ENCODE measurements at places on chromosomes 3 and 15.

DNA sequence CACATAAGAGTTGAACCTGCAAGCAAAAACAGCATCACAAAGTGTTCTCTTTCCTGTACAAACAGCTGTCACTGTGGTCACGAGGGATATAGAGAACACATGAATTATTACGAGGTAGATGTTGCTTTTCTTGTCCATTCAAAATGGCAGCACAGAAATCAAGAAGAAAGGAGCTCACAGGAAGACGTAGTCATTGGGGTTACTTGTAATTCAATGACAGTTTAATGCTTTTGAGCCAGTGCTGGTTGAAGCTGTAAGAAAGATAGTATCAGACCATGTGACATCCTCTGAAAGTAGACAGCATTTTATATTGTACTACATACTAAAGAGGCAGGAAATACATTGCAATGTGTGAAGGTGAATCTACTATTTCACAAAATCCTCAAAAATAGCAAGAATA lies 140.4 kb downstream of the ABI3BP start:
- no peak for DNase-seq

DNA sequence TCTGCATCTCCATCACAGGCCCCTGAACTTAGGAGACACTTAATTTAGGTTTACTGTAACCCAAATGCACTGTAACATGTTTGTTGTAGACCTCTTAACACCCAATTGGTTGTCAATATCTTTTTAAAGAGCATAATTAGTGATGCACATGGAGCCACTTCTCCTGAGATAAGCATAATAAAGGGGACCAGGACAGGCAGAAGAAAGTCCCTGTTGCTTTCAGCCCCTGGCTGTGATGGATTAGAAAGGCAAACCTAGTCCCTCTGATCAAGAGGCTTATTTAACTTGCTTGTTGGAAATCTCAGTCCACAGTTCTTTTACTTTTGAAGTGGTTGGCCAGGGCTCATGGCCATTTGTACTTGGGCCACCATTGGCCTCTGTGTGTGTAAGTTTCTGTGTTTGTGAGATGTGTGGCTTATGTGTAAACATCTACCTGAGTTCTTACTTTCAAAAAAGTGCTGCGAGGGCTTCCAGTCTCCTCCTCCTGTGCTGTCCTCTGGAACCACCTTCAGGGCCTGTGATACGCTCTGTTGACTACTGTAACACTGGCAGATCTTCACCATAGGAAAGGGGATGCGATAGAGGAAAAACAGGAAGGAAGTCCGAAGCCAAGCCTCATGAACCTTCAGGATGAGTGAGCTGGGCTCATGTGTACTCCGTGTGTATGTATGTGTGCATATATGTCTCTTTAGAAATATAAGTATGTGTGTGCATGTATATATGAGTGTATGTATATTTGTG lies 136.2 kb downstream of the EPHB1 start:
- DNase-seq: no peak

GRCh38 chr15:101046826-101047225 lies 127.7 kb downstream of the LRRK1 start:
- no peak for DNase-seq

DNA sequence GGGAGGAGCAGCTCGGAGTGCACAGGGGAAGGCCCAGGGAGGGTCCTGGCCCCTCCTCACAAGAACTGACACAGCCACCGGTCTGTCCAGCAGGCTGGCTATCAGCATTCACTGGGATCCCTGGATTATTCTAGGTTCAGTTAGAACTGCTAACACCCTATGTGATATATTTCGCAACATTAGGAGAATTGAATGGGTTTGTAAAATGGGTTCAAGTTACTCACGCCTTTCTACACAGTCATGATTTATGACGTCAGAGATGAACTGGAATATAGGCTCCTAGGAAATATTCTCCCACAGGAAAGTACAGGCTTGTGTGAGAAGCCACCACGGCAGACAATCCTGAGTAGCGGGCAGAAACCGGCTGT lies 969 bp upstream of the BSN start:
- DNase-seq: peak; percentile 20

GRCh38 chr3:150421799-150422548 lies 13.9 kb downstream of the TSC22D2 start:
- DNase-seq: no peak

DNA sequence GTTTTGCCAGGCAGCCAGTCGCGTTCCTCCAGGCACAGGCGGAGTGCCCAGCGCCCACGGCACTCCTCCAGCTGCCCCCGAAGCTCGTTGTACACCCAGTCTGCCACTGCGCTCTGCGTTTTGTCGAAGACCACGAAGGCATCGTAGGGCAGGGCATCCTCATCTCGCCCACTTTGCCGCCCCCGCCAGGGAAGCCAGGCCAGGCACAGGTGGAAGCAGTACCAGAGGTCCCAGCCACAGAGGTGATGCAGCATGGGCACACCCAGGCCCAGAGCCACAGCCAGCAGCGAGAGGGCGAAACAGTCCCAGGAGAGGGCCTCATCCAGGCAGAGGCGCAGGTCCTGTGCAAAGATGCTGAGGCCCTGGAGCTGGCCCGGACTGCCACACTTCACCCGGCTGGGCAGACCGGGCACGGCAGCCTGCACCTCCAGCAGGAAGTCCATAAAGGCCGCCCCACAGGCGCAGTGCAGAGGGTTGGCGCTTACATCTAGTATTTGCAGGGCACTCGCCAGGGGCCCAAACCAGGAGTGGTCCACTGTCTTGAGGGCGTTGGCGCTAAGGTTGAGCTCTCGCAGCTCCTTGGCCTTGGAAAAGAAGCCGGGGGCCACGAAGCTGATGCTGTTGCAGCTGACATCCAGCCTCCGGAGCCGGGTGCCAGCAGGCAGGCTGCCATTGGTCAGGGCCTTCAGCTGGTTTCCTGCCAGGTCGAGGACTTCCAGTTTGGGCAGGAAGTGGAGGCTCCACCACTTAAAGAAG lies 3.7 kb downstream of the TLR9 start:
- no peak for DNase-seq

GRCh38 chr3:61565569-61565968 lies 4.2 kb downstream of the PTPRG start:
- DNase-seq: no peak

GRCh38 chr3:123877965-123878364 lies 6.2 kb downstream of the MYLK start:
- no peak for DNase-seq

DNA sequence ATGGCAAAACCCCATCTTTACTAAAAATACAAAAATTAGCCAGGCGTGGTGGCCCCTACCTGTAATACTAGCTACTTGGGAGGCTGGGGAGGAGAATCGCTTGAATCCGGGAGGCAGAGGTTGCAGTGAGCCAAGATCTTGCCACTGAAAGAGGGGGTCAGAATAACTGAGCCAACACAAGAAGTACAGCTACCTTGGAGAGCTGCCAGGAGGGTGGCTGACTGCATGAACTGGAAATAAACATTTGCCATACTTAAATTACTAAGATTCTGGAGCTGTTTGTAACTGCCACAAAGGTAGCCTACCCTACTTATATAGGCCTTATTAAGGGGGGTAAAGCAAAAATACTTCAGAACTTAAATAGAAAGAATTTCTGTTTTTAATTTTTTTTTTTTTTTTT lies 15.4 kb upstream of the PIK3CB start:
- peak; percentile 56 for DNase-seq

- DNase-seq: peak; percentile 91
These were observed 14.4 kb downstream of the RNU5B-1 start for GRCh38 chr15:65318870-65319356.

DNA sequence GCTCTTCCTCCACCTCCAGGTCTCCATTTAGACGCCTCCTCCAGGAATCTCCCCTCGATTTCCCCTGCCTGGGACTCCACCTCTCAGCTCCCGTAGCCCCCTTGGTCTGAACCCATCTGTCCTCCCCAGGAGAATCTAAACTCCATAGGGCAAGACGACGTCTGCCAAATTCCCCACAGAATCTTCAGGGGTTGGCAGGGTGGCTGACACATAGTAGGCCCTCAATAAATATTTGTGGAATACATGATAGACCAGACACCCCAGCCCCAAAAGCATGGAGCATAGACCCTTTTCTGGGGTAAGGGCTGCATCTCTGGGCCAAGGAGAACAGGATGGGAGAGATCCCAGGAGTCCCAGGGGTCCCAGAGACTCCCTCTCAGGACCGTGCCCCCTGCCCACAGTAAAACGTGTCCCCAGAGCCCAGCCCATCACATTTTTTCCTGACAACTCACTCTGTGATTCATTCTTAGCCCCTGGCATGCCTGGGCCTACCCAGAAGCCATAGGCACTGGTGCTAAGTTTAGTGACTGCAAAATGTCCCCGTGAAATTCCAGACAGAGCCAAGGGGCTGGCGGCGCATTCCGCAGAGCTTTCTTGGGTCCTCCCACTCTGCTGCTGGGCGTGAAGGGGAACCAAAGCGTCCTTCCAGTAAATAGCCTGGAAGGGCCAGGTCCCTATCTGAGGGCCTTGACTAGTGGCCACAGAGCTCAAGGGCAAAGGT lies 78.0 kb upstream of the SLC6A6 start:
- peak; percentile 26 for DNase-seq

DNA sequence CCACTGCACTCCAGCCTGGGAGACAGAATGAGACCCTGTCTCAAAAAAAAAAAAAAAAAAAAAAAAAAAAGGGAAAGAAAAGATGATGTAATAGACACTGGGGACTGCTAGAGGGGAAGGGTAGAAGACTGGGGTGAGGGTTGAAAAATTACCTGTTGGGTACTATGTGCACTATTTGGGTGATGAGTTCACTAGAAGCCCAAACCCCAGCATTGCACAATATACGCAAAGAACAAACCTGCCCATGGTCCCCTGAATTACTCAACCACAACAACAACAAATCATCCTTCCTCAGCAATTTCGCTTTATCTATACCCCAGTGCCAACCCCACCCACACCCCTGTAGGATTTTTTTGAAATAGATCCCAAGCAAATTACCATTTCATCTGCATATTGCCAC lies 13.5 kb downstream of the NIPA1 start:
- DNase-seq: no peak

DNA sequence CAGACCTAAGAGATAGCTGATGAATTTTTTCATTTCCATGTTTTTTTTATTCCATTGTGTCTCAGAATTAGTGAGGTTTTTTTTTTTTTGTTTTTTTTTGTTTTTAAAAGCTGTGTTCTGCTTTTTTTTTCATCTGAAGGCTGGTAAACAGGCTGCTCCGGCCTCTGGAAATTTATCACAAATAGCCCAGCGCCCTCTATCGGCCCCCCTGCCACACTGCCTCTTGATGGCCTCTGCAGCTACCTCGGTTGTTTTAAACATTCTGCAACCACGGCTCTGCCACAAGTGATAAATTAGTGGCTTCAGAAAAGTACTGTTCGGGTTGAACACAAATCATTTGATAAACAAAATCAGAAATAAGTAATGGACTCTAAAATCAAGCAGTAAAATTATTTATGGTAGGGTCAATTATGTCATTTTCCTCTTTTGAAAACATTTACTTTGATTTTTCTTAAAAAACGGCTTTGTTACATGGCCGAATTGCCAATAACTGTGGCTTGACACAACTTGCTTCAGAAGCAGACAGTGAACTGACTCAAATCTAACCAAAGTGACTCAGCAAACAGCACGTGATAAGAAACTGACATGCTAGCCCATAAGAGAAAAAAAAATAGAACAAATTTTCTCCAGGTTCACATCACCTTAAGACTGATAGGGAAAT lies 87.8 kb downstream of the RSL24D1 start:
- DNase-seq: peak; percentile 58

GRCh38 chr3:25532431-25533162 lies 104.5 kb downstream of the RARB start:
- no peak for DNase-seq

GRCh38 chr15:84810073-84810840 lies 6.9 kb upstream of the ALPK3 start:
- no peak for DNase-seq

DNA sequence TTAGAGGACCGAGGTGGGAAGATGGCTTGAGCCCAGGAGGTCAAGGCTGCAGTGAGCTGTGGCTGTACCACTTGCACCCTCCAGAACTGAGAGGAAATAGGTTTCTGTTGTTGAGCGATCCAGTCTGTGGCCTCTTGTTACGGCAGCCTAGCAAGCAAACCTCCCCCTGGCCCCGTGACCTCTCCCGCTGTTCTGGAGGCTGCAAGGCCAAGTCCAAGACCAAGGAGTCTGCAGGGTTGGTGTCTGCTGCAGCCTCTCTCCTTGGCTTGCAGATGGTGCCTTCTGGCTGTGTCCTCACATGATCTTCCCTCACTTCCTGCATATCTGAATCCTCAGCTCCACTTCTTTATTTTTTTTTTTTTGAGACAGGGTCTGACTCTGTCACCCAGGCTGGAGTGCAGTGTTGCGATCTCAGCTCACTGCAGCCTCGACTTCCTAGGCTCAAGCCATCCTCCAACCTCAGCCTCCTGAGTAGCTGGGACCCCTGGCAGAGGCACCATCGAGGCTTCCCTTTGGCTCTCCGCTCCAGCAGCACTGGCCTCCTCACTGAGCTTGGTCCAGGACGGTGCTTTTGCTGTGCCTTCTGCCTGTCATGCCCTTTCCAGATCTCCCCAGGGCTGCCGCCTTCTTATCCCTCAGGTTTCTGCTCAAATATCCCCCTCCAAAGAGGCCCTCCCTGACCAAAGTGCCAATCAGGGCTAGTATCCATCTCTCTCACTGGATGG lies 18.0 kb upstream of the PLXND1 start:
- DNase-seq: no peak

DNA sequence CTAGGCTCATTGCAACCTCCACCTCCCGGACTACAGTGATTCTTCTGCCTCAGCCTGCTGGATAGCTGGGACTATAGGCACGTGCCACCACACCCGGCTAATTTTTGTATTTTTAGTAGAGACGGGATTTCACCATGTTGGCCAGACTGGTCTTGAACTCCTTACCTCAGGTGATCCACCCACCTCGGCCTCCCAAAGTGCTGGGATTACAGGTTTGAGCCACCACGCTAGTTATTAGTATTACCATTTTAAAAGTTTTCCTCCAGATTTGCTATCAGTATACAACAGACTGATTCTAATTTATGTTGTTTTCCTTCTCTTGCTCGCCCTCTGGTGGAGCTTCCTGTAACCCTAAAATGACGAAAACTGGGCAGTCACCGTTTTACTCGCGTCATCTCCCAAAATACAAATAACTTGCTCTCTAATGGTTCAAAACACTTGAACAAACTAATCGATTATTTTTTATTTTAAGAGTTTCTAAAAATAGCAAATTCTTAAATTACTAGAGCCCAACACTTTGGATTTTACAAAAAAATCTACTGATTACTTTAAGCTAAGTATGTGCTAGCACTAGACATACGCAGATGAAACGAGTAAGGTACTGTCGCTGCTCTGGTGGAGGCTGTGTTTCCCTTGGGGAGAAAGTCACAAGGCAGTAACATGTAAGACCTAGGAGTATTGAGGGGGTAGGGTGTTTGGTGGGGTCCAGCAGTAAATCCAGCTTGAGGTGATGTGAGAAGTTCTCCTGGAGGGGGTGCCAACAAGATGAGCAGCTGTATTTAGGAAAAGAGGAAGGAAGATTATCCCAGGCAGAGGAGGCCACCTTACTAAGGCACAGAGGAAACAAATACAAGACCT lies 203.3 kb downstream of the MBNL1 start:
- peak; percentile 87 for DNase-seq

GRCh38 chr3:154314152-154314551 lies 10.1 kb downstream of the DHX36 start:
- DNase-seq: no peak

- no peak for DNase-seq
These were observed 92.6 kb downstream of the XXYLT1 start for GRCh38 chr3:195178124-195178910.
